ENCODE measurements at places on chromosomes 1 and 21.

GRCh38 chr1:67816095-67816475 lies 17.2 kb downstream of the GNG12 start:
- no peak for DNase-seq

DNA sequence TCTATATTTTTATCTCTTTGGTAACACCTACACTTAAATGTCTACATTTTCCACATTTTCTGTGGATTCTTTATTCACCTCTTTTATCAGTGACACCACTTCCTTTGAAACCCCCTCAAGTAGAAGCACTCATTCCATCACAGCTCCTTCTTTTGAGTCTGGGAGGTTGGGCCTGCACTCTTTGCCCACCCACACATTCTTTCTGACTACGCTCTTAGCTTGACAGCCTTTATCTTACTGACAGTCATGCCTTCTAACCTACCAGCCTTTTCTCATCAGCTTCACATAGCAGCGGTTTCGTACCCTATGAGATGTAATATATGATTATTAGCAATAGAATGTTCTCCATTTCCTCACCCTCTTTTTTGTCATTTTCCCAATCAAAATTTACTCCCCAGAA lies 151.9 kb downstream of the TNFSF18 start:
- DNase-seq = no peak

DNA sequence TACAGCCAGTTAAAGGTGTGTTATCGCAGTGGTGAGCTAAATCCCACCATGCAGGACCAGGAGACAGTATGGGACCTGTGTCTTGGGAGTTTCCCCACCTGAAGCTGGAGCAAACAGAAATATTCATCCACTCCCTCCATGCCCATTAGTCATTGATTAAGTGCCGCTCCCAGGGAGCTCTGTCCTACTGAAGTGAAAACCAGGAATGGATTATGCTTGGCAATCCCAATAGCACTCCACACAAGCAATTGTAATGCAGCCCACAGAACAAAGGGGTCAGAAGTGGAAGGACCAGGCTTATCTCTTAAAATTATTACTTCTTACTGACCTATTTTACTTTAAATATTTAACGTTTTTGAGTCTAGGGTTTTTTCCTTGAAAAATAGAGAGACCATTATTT lies 1005.4 kb downstream of the ADGRL2 start:
- DNase-seq = no peak

DNA sequence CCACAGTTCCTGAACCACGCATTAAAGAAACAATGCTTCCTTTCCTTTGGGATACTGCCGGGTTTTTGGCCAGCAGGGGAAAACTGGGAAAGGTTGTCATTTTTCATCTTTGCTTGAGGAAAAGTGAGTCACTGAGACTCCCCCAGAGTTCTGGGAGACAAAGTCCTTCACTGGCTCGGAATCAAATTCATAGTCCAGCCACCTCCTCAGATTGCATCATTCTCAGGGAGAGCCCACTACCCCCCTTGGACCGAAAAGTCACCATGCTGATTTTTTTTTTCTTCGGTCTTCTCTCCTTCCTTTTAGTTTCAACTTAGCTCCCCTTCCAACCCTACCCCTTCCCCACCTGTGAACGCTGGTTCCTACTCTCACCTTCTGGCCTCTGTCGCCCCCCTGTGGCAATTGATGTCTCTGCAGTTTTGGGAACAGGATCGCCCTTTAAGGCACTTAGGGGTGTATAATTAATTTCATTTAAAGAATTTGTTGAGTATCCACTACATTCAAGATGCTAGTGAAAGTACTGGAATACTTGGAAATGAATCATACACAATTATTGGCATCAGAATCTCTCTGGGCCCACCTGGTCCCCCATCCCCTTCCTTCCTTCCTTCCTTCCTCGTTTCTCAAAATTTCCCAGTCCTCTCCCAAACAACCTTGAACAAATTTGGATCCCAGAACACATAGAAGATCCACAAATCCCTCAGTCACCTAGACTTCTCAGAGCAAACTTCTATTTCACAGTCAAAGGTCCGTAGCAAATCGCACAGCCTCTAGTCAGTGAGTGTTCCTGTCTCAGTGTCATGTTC lies 6.9 kb downstream of the ACKR1 start:
- no peak for DNase-seq

- DNase-seq = no peak
Observed at GRCh38 chr21:45581322-45581712, 39.1 kb upstream of the SLC19A1 start.

DNA sequence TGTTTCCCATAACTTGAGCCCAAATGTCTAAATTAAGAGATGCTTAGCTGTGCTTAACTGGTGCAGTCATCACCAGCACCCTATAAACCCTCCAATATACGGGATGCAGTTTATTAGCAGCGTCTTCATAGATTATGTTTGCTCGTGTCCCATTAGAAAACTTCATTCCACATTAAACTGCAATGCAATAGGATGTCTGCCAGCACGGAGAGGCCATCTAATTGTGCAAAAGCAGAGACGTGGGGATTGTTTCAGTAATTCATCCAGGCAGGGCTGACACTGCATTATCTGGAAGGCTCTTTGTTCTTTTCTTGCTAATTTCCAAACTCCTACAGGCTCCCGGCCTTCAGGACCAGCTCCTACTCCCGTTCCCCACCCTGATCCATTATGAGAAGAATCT lies 89.5 kb downstream of the CSMD2 start:
- DNase-seq = no peak

- DNase-seq = no peak
Observed at GRCh38 chr1:239387304-239388158, 1.2 kb downstream of the CHRM3 start.

DNA sequence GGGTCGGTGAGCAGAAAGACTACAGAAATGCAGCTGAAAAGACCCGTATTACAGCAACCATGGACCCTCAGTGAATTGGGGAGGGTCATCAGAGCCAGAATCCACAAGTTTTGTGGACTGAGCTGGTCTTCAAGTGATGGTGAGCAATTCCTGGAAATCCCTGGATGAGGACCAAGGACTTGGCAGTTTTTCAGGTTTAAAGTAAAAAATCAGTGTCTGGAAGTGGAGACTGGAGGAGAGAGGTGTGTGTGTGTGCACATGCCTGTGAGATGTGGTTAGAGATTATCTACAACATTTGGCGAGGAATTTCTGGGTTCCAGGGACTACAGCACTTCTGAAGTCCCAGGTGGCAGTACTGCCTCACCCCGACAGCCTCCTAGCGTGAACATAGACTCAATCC lies 56.4 kb downstream of the KIRREL1 start:
- no peak for DNase-seq

DNA sequence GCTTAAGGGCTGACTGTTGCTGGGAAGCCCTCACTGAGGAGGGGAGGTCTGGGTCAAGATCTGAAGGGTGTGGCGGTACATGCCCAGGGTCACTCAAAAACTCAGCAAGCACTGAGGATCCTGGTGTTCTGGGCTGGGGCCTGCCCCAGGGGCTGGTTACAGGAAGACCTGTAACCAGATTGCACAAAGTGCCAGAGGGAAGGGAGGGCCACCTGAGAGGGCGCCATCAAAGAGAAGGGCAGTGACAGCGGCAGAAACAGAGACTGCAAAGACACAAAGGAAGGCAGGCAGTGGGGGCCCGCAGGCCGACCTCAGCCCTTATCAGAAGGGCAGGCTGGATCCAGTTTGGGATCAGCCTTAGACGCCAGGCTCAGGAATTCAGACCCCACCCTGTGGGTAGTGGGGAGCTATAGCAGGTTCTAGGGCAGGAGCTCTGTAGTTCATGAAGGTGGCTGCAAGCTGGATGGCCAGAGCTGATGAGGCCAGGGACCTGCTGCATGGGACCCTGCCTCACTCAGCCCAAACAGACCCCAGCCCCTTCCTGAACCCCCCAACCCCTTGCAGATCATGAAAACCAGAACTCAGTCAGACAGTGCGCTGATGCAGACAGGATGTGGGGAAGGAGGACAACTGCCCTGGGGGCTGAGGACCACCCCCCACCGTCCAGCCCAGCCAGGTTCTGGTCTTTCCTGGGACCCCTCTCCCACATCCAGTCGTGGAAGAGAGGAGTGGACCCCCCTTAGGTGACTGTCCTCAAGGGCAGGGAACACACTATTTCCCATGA lies 3.9 kb downstream of the SH2D5 start:
- no peak for DNase-seq

DNA sequence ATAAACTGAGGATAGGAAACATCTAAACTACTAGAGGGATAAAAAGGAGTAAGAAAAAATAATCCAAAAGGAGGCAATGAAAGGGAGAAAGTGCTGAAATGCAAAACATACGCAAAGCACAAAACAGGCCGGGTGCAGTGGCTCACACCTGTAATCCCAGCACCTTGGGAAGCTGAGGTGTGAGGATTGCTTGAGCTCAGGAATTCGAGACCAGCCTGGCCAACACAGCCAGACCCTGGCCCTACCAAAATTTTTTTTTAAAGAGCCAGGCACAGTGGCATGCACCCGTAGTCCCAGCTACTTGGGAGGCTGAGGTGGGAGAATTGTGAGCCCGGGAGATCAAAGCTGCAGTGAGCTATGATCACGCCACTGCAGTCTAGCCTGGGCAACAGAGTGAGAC lies 10.5 kb downstream of the SPOCD1 start:
- DNase-seq = no peak

GRCh38 chr1:97826820-97827219 lies 94.0 kb downstream of the DPYD start:
- DNase-seq = peak; percentile 31

- DNase-seq = no peak
Observed at GRCh38 chr1:193660428-193660827, 474.0 kb upstream of the B3GALT2 start.

- no peak for DNase-seq
Observed at GRCh38 chr1:52054496-52055065, 410 bp downstream of the TXNDC12 start.

Measured in NCI-H2227 treated with DMSO at 0.1 percent for 48 hours (cell line).